Stimulated activated CD4-positive, alpha-beta T cell treated with anti-CD3 and anti-CD28 coated beads, Interleukin-12 subunit alpha, Interleukin-12 subunit beta, amount 100 ng/mL, for 48 hours (primary cell): ENCODE measurements at places on chromosomes 16 and 17.

GRCh38 chr17:81706757-81707624 is 3.8 kb downstream of the MRPL12 start:
- DNase-seq: no peak

DNA sequence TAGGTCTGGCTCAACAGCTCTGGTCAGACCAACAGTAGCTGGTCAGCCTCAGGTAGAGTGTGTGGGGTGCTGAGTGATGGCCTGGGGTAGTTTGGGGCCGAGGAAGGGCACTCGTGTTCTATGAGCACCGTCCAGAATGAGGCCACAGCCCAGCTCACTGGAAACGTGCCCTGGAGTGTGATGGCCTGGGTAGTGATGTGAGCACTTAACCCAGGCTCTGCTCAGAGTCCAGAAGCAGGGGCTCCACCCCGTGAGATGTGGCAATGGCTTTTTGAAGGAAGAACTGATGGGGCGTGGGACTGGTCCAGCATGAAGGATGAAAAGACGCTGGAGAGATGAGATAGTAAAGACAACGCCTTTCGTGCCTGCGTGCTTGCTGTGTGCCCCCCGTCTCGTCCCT is 35.3 kb downstream of the NTN1 start:
- DNase-seq: no peak

DNA sequence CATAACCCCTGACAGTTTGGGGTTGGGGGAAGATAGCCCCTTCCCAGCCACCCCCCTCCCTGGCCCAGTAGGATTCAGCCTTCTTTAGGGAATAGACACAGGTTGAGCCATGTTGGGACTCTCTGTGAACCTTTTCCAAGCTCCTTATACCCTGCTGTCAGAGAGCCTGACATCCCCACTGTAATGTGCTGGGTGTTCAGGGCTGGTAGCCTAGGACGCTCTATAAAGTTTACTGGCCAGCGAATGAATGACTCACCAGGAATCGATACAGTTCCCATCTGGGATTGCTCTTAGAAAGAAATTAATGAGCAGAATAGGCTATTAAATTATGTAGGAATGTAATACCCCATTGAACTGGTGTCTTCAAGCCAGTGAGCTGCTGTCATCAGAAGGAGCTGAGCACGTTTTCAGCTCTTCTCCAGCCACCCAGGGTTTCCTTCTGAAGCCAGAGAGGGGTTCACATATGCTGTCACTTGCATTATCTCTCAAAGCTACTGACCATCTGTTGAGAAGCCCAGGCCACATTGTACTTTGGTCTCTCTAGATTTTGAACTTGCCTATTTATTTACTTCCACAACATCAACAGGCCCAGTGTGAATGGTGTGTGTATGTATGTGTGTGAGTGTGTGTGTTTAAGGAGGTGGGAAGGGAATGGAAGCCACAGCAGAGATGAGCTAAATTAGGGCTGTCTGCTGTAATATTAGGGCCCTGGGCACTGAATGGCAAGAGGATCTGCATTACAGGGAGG is 64.9 kb downstream of the SPACA3 start:
- no peak for DNase-seq

GRCh38 chr17:48591255-48592056 is 1.4 kb upstream of the HOXB3 start:
- no peak for DNase-seq

DNA sequence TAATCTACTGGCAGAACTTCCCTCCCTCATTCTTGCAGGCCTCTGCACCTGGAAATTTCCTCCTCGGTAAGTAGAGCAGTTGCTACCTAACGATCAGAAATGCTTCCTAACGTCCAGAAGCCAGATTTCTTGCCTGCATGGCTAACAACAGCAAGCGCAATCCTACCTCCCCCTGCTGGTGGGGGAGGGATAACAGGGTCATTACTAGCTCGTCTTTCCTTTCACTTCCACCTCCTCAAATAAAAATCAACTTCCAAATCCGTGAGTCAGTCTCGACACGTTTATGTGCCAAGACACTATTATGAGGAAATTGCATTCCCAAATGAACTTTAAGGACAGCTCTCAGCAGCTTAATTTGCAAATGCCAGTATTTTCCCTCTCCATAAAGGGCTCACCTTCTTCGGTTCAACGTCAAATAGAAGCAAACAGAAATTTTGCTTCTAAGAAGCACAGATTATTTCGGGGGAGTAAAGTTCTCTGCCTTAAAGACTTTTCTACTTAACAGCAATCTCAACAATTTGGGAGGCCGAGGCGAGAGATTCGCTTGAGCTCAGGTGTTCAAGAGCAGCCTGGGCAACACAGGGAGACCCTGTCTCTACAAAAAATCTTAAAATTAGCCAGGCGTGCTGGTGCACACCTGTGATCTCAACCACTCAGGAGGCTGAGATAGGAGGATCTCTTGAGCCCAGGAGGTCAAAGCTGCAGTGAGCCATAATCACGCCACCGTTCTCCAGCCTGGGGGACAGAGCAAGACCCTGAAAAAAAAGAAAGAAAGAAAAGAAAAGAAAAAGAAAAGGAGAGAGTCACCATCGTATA is 188.6 kb upstream of the PSMD7 start:
- peak; percentile 32 for DNase-seq

DNA sequence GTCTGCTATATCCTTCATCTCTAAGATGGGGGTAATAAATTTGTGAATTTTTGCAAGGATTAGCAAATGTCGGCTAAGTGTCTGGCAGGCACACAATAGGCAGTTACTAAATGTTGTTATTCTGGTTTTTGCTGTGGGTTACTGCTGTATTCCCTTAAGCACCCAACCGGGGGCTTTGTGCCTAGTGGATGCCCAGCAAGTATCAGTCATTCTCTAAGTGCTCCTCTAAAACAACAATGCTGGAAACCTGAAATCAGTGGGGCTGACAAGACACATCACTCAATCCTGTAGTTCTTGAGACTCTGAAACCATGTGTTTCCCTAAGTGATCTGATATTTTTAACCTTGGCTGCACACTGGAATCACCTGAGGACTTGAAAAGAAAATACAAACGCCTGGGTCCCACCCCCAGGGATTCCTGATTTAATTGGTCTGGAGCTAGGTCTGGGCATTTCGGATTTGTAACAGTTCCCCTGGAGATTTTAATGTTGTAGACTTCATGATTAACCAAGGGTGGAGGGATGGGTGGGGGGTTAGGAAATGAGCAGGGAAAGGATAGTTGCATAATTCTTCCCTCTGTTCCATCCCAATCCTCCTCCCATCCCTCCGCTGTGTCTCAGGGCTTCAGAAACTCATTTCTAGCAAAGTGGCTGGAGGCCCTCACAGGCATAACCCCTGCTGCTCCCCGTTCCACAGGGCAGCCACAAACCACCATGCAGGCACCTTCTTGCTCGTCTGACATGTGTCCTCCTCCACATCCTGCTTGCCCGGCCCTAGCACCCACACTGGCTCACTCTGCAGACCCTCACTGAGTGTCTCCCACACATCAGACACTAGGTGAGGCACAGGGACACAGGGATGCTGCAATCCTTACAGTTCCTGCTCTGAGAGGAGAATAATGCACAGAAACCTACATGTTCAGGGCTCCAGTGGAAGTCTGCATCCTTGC is 61.7 kb upstream of the LYRM9 start:
- DNase-seq: no peak

DNA sequence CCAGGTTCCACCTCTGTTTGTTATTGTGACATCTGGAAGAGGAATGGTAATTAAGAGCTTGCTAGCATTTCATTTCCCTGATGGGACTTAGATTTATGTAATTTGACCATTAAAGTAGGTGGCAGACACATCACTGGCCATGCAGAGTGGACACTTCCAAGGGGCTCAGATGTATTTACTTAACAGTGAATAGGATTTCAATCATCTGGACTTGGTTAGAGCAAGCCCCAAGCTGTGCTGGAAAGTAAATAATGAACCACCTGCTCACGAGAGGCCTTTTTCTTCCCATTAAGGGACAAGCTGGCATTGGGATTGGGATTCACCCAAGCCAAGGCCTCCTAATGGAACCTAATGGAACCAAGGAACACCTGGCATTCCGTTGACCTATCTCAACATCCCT is 395.3 kb downstream of the HS3ST4 start:
- no peak for DNase-seq

DNA sequence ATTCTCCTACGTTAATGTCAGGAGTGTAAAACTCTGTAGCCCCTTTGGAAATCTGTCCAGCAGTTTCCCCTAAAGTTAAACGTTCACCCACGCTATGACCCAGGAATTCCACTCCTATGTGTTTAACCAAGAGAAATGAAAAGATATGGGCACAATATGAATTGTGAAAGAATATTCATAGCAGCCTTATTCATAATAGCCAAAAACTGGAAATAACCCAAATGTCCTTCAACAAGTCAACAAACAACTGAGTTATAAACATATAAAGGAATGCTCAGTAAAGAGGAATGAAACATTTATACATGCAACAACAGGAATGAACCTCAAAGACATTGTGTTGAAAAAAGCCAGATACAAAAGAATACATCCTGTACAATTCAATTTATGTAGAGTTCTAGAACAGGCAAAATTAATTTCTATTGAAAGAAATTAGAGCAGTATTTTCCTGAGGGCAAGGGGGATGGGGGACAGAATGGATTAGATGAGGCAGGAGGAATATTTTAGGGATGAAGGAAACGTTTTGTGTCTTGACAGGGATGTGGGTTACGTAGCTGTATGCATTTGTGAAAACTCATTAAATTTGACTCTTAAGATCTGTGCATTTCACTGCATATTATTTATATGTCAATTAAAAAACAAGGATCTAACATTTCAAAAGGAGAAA is 286.7 kb upstream of the CDH5 start:
- no peak for DNase-seq

DNA sequence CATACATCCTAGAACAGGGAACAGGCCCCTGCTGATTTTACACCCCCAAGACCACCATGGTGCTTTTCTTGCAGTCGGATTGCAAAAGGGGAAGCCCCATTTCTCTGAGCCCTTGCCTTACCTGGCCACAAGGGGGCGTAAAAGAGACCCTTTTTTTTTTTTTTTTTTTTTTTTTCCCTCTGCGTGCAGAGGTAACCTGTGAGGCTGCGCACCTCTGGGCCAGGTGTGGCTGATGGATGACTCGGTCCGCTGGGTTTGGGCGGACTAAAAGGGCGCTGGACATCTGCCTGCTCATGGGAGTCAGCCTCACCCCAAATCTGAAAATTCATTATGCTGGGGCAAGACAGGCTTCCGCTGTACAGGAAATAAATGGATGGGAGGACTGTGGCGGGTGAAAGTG is 281.0 kb downstream of the CBLN1 start:
- DNase-seq: no peak

DNA sequence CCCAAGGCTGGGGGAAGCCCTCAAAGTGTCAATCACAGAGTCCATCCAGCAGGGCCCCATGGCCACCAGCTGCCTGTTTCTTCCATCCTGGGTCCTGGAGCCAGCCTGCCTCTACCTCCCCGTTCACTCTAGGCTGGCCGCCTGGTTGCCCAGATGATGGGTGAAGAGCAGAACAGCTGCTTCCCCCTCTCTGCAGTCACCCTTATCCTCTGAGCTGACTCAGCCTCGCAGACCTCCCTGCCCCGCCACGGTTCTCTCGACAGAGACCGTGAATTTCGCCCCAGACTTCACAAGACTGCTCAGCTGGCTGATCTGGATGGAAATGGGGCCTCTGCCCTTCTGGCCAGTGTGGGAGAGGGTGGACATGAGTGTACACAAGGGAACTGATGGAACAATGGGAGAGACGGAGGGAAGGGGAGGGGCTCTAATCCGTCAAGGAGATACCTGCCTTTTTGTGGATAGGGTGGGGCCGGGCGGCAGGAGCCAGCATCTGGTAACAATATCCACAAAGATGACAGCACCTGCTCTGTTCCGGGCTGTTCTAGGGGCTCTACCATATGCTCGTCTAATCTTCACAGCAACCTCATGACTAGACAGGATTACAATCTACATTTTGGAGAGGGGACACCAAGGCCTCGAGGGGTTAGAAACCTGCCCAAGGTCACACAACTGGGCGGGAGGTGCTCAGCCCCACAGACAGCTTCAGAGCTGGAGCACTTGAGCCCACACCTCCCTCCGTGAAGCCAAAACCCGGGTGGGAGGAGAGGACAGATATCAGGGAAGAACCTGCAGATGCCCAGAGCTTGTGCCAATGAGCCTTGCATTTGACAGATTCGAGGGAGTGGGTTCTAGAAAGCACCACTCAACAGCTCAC is 136.0 kb downstream of the SDK2 start:
- DNase-seq: no peak

GRCh38 chr16:4021070-4021779 is 95.0 kb downstream of the ADCY9 start:
- no peak for DNase-seq

GRCh38 chr16:2751577-2752034 is 832 bp upstream of the SRRM2 start:
- no peak for DNase-seq

DNA sequence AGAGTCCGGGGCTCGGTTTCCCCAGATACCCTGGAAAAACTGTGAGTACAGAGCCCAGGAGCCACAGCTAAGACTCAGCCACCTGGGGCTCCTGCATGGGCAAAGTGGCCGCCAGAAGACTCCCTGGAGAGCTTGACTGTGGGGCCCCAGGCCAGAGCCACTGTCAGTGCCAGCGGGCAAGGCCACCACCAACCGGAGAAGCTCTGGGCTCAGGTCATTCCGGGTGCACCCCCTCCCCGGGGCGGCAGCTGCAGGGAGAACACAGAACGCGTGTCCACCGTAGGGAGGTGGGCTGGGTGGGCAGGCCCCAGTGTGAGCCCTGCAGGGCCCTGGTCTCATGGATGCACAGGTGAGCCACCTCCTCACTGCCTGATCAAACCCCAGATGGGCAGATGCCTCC is 22.3 kb upstream of the RBFOX3 start:
- no peak for DNase-seq

GRCh38 chr17:19290066-19290705 is 53.0 kb downstream of the EPN2 start:
- DNase-seq: no peak

DNA sequence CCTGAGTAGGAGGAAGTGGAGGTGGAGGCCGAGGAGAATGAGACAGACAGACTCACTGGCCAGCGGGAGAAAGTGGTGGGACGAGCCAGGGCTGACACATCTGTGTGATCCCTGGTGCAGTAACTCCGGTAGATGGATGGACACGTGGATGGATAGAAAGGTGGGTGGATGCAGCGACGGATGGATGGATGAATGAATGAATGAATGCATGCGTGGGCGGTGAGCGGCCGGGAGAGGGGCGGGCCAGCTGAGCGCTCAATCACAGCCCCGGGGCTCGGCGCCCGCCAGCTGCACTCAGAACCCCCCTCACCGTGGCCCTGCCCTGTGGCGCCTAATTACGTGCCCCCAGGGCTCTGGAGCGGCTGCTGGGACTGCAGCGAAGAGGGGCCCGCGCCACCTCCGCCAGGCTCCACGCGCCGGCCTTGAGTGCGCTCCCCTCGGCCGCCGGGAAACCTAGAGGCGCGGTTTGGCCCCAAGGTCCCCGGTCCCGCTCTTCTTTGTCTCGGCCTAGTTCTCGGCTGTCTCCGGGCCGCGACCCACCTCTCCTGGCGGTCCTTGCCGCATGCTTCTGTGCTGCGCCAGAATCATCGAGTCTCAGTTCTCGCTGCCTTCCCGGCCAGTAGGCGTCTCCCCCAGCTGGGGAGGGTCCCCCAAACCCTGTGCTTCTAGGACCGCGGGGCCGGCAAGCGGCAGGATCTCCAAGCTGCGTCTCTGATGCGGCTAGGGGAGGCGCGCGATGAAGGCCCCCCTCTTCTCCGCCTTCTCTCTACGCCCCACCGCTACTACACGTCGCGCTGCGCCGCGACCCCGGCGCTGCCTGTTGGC is 41.0 kb downstream of the RAI1 start:
- DNase-seq: no peak

- DNase-seq: no peak
These were observed 127.8 kb downstream of the C16orf95 start for GRCh38 chr16:87189426-87189825.

- no peak for DNase-seq
These were observed 47.6 kb downstream of the AKAP1 start for GRCh38 chr17:57132663-57133062.
